ENCODE measurements at places on chromosomes 3 and 15.

DNA sequence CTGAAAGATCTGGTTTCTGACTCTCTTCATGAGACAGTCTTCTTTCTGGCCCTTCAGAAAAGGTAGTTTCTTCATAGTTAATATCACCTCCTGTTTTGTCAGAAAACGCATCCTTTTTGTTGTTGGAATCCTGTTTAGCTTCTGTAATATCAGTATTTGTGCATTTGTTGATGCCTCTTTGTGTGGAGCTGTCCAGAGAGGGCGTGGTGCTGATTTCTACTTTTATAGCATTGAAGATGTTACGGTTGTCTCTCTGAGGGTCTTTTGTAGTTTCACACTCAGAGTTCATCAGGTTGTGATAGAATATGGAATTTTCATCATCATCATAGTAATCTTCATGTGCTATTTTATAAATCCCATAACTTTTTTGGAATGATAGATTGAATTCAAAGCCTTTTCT lies 8.9 kb downstream of the GPR149 start:
- DNase-seq: peak; percentile 44

DNA sequence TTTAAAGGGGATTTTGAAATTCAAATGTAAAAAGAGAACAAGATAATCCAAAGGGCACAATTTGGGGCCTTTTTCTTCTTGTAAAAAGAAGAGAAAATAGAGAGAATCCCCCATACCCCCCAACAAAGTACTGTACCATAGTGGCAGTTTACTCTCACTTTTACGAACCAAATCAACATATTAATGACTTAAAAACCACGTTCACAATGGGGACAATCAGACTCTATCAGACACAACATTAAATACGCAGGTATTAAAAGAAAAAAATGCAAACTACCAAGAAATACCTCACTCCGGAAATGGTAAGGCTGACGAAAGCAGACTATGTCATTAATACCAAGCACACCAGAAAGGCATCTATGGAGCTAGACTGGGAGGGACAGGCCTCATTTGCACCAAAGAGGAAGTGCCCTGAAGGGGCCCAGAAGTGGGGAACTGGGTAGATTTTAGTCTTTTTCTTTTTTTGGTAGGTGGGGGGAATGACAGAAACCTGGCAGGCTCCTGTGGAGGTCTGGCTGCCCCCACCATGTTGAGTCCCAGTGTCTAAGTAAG lies 134.3 kb downstream of the TIGIT start:
- no peak for DNase-seq

- peak; percentile 72 for DNase-seq
These were observed 227.6 kb upstream of the POU1F1 start for GRCh38 chr3:87503900-87504498.

GRCh38 chr3:127915115-127915936 lies at the start of gene KBTBD12:
TSS of gene KBTBD12 (plus strand) at chr3:127915232. CDS start at chr3:127923062, 7,830 bp downstream.
- DNase-seq: no peak

DNA sequence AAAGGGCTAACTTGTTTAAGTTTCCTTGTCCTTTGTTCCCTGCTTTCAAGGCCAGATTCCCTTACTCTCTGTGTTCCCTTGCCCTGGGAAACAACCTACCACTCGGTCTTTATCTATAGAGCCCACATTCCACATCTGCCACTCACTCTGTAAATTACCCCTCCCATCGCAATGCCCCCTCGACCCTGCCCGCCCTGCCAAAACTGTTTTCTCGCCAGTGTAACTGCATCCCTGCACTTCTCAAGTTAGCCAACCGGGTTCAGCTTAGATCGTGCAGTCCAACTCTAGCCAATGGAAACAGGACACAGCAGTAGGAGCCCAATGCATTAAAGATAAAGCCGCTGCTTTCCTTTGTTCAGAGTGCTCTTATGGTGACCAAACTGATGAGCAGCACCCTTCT lies 263.6 kb downstream of the TBL1XR1 start:
- DNase-seq: no peak
